ENCODE measurements at places on chromosomes 5 and 9. TPM values are rescaled to one million over a fixed set of nuclear protein-coding genes. Genes with fewer than 3 reads are reported as not detected.

DNA sequence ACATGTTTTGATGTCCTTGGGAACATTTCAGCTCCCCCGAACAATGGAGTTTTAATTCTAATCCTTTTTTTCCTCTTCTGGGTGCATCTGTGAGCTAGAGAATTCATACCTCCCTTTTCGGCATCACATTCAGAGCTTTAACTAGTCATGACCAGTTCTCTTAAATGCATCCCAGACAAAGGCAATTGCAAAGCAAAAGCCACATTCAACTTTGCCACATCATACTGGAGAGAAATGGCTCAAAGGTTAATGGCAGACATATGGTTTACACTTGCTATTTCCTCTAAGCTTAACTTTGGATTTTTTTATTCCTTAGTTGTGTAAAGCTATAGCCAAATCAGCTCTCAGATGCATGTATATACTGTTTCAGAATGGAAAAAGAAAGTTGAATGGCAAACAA is 153.3 kb downstream of the ESM1 start:
- DNase-seq: peak; percentile 47

GRCh38 chr5:169100735-169101075 is 200.2 kb downstream of the SLIT3 start:
- DNase-seq: peak; percentile 39

- DNase-seq: no peak
These were observed 85.5 kb upstream of the ZNF169 start for GRCh38 chr9:94173632-94174031.

DNA sequence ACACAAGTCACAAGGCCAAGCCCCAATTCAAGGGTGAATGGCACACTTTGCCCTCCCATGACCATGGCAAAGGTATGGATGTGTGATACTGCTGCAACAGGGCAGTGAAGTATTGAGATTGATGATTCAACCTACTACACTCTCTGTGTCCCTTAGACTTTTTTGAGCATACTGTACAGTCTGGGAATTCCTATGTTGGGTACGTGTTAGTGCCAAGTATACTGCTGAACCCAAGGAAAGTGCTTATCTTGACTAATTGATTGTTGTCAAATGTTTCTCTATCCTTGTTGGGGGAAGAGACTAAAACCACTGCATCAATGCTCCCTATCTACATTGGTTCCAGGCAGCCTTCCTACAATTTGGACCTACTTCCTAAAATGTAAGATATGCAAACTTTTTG is 93.7 kb downstream of the NDFIP1 start:
- DNase-seq: peak; percentile 48

- DNase-seq: no peak
These were observed 42.8 kb downstream of the JADE2 start for GRCh38 chr5:134568337-134568700.

The EQTN gene
- not detected for total RNA-seq

The CTSL gene
- total RNA-seq: 513 TPM

DNA sequence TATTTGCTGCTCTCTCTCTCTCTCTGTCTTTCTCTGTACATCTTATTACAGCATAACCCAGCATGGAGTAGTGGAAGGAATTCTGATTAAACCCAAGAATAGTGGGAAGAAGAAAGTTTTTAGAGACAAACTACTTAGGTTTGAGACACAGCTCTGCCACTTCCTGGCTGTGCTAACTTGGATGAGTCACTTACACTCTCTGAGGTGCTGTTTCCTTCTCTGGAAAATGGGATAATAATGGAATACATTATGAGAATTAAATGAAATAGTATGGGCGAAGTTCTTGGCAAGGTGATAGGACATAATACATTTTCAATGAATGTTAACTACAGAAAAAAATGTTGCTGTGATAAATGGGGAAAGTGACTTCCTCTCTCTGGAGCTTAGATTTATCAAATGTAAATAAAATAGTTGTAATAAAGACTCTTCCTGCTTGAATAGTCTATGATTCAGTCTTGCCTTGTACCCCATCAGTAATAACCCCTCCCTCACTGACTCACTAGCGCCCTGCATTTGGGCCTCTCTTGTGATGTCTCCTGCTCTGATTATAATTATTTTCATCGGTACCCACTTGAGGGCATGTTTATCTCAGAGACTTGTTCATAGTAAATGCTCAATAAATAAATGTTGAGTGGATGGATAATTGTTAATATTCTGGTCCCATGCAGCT is 27.6 kb downstream of the KIF4B start:
- DNase-seq: no peak

GRCh38 chr9:71518045-71518827 is 250.1 kb downstream of the CEMIP2 start:
- DNase-seq: peak; percentile 31

The AMACR gene
- total RNA-seq: 19.1 TPM

The HNRNPA0 gene
- 20.0 TPM for total RNA-seq

Data from fibroblast of the aortic adventitia (primary cell).